ENCODE measurements at places on chromosomes 13 and 19.

GRCh38 chr19:42143341-42144234 lies 11.3 kb upstream of the POU2F2 start:
- no peak for DNase-seq

DNA sequence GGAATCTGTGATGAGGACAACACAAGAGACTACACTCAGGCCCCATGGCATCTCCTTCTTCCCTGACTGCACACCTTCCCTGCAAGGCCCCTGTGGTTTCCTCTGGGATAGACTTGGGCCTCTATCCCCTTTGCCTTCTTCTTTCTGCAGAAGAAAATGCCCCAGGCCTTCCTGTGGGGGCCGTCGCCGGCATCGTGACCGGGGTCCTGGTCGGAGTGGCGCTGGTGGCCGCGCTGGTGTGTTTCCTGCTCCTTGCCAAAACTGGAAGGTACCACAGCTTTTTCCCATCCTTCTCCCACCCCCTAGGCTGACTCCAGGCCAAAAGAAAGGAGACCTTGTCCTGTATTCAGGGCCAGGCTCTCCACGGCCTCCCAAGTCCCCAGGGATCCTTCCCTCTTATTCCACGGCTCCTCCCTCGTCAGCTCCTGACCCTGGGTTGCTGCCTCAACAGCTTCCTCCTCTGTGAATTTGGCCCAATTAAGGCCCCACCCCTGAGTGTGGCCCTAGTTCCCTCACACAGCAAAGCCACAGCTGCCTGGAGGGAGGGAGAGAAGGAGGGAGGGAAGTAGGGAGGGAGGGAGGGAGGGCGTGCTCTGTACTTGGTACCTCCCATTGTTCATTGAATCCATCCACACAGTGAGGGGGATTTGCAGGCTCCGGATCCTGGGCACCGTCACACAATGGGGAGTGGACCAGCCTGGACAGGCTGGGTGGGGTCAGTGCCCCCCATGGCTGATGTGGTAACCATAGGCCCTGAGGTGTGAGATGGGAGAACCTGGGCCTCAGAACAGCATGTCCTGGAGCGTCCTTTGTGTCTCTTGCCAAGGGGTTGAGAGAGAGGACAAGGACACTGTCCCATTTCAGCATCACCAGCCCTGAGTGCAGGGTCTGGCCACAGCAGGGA lies 12.5 kb downstream of the CEACAM3 start:
- DNase-seq, result no peak

- DNase-seq, result no peak
Observed at GRCh38 chr13:20654156-20654555, 49.3 kb upstream of the IL17D start.

DNA sequence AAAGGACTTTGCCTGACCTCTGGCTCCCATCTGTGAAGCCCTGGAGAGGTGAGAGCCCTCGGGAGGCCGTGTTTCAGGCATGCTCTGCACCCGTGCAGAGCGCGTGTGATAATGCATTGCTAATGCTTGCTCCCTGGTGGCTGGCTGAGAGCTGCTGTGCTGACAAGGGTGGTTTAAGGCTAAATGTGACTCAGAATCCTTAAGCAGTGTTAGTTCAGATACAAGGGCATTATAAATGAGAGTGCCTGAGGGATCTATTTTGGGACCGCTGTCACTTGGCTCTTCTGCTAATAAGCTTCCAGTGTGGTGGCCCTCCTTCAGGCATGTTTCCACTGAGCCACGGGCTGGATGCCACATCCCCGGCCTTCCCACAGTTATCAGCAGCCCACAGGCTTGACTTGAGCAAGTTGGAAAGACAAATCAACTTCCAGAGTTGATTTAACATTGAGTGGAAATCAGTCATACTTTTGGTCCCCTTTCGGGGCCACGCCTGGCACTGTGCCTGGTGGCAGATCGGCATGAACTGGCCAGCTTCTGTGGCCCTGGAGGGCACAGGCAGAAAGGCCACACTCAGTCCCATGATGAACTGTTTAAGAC lies 17.0 kb downstream of the ALOX5AP start:
- DNase-seq, result no peak

DNA sequence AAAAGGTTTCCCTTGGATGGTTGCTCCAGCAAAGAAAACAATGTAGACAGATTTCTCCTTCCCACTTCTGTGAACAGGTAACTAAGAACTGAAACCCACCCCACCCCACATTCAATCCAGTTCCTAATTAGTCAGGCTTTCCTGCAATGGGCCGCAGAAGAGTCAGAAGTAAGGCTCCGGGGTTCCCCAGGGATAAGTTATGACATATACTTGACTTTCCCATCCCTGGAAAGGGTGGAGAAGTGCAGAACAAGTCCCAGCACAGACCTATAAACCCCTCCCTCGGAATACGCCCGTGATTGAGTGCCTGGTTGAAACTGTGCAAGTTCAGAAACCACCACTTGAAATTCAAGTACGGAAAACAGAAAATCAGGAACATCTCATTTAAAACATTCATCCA lies 24.9 kb downstream of the RCBTB2 start:
- no peak for DNase-seq

DNA sequence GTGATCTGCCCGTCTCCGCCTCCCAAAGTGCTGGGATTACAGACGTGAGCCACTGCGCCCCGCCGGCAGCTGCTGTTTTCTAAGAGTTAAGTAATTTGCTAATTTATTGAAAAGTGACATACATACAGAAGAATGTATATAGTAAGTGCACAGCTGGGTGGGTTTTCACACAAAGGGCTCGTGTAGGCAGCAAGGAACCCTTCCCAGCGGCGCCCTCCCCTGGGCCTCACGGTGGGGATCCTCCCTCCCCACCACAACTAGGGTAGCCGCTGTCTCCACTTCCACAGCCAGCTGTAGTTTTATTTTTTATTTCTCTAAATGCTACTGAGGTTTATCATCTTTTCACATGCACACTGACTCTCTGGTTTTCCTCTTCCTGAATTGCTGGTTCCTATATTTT lies 64.9 kb downstream of the CRYL1 start:
- no peak for DNase-seq

GRCh38 chr13:111956261-111957151 lies 110.4 kb upstream of the SOX1 start:
- DNase-seq, result no peak

- no peak for DNase-seq
Observed at GRCh38 chr13:40613914-40614313, 52.5 kb downstream of the FOXO1 start.

GRCh38 chr13:92951273-92951890 lies 275.2 kb upstream of the GPC6 start:
- no peak for DNase-seq

- no peak for DNase-seq
Observed at GRCh38 chr19:33906578-33907335, 110.1 kb downstream of the KCTD15 start.

- no peak for DNase-seq
Observed at GRCh38 chr19:41535029-41535622, 40.8 kb upstream of the CEACAM21 start.

GRCh38 chr13:84031120-84031519 lies 148.8 kb upstream of the SLITRK1 start:
- DNase-seq, result no peak

DNA sequence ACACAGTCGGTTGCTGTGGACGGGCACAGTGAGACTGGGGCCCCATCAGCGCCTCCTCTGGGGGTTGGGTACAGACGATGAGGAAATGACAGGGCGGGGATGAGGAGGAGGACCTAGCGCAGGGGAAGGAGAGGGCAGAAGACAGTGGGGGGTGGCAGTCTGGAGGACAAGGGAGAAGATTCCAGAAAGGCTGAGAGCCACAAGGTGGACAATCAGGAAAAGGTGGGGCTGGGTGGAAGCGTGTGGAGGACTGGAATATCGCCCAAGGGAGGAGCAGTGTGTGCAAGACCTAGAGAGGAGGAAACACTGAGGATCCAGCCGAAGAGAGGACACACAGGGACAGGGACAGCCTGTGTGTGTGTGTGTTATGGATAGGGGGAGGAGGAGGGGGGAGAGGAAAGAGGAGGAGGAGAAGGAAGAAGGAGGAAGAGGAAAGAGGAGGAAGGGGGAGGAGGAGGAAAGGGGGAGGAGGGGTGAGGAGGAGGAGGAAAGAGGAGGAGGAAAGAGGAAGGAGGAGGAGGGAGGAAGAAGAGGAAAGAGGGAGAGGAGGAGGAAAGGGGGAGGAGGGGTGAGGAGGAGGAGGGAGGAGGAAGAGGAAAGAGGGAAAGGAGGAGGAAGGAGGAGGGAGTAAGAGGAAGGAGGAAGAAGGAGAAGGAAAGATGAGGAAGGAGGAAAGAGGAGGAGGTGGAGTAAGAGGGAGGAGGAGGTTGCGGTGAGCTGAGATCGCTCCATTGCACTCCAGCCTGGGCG lies 15.8 kb upstream of the GARIN5A start:
- DNase-seq, result no peak

DNA sequence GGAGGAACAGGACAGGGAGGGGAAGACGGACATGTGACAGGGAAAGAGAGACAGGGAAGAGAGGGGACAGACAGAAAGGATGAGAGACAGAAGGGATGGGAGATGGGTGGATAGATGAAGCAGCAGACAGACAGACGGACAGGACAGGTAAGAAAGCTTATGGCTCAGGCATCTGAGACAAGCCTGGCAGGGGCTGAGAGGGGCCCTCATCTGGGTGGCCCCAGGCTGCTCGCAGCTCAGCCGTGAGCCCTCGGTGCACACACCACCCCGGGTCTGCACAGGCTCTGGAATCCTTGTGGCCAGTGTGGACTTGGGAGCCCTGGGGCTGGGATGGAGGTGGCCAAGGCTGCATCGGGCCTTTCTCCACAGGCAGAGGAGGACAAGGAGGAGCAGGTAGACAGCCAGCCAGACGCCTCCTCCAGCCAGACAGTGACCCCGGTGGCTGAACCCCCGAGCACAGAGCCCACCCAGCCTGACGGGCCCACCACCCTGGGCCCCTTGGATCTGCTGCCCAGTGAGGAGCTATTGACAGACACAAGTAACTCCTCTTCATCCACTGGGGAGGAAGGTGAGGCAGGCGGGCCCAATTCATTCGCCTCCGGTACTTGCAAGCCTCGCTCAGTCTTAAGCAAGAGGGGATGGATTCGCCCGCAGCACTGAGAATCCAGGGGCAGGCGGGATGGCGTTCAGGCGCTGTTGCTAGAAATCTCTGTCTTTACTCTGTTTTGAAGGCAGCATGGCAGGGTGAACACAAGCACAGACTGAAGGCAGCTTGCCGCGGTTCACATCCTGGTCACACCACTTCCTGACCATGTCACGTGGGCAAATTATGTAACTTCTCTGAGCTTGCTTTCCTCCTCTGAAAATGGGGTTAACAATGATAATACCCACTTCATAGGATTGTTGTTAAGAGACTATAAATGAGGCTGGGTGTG lies 14.0 kb downstream of the GRAMD1A start:
- peak; percentile 75 for DNase-seq

All from CD4-positive, alpha-beta T cell treated with Interleukin-15 for 4 hours (primary cell).